IPS DF 6.9 (cell line): ENCODE measurements at places on chromosomes 1 and 21.

DNA sequence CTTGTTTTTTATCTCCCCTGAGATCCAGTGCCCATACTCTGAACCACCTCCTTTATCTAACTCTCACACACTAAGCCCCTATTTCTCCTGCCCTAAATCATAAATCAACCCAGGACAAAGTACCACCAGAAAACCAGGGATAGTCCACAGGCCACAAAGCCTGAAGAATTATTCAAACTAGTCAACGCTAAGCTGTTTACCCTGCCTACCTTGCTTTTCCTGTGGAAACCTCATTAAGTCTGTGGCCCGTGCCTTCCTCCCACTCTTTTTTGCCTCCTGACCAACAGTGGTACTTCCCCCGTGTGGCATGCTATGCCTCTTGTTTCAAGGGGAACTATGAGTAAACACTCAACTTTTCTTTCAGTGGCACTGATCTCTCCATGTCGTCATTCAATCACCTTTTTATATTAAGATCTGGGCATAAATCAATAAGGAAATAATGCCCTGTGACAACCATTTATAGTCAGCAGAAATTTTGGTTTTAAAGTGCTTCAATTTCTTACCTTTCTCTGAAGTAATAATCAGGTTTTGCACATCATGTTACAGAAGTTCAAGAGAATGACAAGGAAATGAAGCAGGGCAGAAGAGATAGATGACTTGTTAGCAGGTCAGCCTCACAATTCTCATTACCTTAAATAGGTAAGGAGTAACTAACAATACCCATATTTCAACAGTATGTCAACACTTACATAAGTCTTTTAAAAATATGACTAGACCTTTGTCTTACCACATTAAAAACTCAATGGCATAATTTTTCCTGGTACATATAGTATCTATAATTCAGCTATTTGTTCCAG, 32.1 kb downstream of the EYA3 start:
- no peak for DNase-seq

GRCh38 chr1:225777058-225777582, 506 bp upstream of the SRP9 start:
- no peak for DNase-seq

- no peak for DNase-seq
These were observed 37.6 kb upstream of the CTBS start for GRCh38 chr1:84611796-84612195.

- DNase-seq = no peak
These were observed 9.0 kb downstream of the SLC9A1 start for GRCh38 chr1:27145934-27146354.

GRCh38 chr1:70504821-70505193, 93.7 kb downstream of the CTH start:
- DNase-seq = no peak

- no peak for DNase-seq
These were observed 218.6 kb downstream of the SLC44A5 start for GRCh38 chr1:75392278-75392677.

DNA sequence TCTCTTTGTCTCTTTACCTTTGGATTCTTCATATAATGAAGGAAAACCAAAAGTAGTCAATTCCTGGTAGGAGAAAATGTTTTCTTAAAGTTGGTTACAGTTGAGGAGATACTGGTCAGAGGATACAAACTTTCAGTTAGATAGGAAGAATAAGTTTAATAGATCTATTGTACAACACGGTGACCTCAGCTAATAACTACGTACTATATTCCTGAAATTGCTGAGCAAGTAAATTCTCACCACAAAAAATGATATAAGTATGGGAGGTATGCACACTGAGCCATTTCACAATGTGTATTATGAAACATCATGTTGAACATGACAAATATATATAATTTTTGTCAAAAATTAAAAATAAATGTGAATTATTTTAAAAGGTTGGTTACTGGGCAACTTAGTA, 20.4 kb downstream of the SSX2IP start:
- no peak for DNase-seq

- DNase-seq = no peak
These were observed 53.9 kb downstream of the LAMC2 start for GRCh38 chr1:183239793-183240525.

GRCh38 chr1:182110635-182111034, 49.1 kb upstream of the ZNF648 start:
- no peak for DNase-seq

GRCh38 chr1:160706526-160707235, 4.9 kb downstream of the CD48 start:
- DNase-seq = no peak

GRCh38 chr1:160685266-160685665, 26.4 kb downstream of the CD48 start:
- no peak for DNase-seq

- DNase-seq = no peak
These were observed 52.8 kb downstream of the TNFSF18 start for GRCh38 chr1:172997941-172998361.

- DNase-seq = no peak
These were observed 376.9 kb downstream of the HHIPL2 start for GRCh38 chr1:222171005-222171404.

DNA sequence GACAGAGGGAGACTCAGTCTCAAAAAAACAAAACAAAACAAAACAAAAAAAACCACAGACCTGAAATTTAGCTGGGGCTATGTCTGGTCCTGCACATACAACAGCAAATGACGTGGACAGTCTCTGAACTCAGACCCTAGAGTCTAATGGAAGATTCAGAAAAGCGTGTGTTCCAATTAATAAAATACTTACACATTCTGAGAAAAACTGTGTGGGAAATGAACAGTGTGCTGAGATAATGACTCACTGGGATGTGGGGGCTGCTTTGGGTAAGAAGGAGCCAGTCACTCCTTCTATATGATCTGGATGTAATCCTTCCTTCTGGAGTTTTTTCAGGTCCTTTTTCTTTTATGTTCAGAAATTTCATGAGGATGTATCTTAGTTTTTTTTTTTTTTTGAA, 29.4 kb downstream of the CLDN14 start:
- no peak for DNase-seq

GRCh38 chr1:116763116-116763786, 9.0 kb downstream of the CD2 start:
- no peak for DNase-seq

GRCh38 chr1:220487297-220487820, 40.6 kb upstream of the MARK1 start:
- no peak for DNase-seq

DNA sequence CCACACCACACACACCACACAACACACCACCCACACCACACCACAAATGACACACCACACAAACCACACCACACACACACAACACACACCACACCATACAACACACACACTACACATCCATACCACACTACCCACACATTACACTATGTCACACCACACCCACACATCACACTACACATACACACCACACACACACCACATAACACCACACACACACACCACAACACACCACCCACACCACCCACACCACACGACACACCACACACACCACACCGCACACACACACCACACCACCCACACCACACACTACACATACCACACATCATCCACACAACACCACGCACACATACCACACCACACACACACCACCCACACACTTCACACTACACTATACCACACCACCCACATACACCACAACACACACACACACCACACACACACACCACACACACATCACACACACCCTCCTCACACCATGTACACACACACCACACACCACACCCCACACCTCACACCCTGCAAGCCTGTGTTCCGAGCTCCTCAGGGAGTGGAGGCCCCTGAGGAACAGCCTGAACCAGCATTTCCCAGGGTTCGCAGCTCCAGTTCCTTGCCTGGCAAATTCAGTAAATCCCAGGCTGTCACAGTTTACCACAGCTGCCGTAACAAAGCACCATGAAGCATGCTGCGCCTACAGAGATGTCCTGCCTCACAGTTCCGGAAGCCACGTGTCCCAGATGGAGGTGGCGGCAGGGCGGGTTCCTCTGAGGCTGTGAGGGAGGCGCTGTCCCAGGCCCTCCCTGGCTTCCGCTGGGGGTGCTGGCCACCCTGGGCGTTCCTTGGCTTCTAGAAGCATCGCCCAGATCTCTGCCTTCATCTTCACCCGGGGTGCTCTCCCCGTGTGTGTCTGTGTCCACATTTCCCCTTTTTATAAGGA, 69.8 kb upstream of the ATP5PO start:
- DNase-seq = no peak

GRCh38 chr1:30087465-30087864, 635.9 kb downstream of the MATN1 start:
- no peak for DNase-seq

GRCh38 chr1:3954170-3955169, 54.4 kb upstream of the C1orf174 start:
- DNase-seq = no peak

DNA sequence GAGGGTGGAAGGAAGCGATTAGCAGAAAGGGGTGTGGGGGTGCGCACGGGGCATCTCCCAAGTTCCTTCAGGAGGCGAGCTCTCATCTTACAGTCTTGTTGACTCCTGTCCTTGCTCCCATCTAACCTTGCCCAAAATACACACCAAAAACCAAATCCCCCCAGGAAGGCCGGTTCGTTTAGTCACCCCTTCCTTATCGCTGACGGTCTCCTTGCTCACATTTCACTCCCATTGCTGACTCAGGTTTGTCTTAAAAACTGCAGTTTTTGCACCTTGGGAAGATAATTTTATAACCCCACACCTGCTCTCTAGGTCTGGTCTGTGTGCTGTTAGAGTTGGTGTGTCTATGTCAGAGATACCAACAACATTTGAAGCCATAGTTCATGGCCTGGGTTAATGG, 68.1 kb upstream of the F3 start:
- no peak for DNase-seq

GRCh38 chr1:86913399-86913895, 479 bp downstream of the SELENOF start:
- DNase-seq = no peak

DNA sequence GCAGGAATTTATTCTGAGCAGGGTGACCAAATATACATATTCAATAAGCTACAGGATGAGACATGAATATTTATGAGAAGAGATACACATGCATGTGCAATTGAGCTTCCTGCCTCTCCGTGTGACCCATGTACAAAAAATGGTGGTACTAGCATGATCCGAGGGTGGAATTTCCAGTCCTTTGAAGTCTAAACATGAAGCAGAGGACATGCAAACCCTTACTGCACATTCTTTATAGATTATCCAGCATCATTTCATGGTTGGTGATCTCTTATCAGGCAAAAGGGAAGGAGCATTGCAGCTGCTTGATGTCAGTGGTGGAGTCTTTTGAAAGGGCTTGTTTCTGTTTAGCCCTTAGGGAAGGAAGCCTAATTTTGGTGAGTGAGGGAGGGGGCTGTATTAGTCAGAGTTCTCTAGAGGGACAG, 448.6 kb downstream of the SETD4 start:
- no peak for DNase-seq

DNA sequence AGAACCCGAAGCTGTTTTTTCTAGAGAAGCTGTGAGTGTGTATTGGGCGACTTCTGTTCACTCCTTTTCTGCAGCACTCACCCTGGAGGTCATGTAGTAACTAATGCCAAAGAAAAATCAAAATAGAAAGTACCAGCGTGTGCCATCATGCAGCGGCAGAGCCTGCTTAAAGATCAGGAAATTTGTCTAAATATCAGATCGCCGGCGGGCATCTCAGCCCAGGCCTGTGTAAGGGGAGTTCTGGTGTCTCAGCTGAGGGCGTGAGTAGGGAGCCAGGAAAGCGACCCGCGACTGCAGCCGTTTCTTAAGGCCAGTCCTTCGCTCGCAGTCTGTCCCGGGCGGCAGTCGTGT, 768 bp downstream of the EDARADD start:
- no peak for DNase-seq

DNA sequence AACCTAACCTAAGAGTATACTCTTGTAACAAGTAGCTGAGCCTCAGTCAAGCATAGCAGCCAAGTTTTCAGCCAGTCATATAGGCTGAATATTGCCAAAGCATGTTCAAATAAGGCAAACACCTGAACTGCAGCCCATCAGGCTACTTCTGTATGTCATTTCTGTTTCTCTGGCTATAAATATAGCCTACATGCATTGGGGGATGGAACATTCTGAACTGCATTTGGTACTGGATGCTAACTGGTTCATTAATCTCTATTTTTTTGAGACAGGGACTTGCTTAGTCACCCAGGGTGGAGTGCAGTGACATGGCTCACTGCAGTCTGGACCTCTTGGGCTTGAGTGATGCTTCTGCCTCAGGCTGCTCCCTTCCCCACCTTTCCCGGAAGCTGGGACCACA, 37.3 kb downstream of the MAST2 start:
- no peak for DNase-seq

DNA sequence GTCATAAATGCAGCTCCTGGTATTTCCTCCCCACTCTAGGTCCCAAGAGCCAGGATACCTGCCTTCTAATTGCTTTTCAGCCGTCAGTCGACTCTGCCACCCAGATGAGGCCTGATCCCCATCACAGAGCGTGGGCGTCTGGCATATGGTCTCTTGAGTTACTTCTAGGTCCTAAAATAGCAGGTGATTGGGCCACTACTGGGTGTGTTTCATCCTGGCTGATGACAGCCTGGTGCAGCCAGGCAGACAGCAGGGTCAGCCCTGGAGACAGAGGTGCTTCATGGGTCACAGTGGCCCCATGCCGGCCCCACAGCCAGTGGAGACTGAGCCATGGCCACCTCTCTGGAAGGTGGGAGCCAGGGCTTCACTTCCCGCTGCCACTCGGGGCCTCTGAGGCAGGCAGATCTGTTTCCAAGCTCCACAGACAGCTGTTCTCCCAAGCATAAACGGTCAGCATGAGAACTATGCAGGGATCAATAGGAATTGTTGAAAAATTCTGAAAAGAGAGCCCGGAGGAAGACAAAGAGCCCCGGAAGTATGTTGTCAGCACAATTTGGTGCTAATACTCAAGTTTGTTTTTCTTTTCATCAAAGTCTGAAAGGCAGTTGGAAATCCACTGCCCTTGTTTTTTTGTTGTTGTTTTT, 83.0 kb downstream of the MAN1C1 start:
- DNase-seq = no peak

DNA sequence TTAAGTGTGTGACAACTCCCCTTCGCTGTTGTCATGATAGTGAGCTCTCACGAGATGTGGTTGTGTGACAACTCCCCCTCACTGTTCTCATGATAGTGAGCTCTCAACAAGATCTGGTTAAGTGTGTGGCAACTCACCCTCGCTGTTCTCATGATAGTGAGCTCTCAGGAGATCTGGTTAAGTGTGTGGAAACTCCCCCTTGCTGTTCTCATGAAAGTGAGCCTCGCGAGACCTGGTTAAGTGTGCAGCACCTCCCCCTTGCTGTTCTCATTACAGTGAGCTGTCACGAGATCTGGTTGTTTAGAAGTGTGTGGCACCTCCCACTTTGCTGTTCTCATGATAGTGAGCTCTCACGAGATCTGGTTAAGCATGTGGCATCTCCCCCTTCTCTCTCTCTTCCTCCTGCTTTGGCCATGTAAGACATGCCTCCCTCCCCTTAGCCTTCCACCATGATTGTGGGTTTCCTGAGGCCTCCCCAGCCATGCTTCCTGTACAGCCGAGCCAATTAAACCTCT, 25.1 kb upstream of the LSS start:
- no peak for DNase-seq
